ENCODE measurements at places on chromosomes 7 and 10.

GRCh38 chr10:132626019-132626760 is 88.6 kb downstream of the INPP5A start:
- DNase-seq: no peak

GRCh38 chr7:12609561-12609960 is 39.0 kb downstream of the SCIN start:
- no peak for DNase-seq

- DNase-seq: no peak
Observed at GRCh38 chr10:86598151-86598550, 56.2 kb upstream of the OPN4 start.

DNA sequence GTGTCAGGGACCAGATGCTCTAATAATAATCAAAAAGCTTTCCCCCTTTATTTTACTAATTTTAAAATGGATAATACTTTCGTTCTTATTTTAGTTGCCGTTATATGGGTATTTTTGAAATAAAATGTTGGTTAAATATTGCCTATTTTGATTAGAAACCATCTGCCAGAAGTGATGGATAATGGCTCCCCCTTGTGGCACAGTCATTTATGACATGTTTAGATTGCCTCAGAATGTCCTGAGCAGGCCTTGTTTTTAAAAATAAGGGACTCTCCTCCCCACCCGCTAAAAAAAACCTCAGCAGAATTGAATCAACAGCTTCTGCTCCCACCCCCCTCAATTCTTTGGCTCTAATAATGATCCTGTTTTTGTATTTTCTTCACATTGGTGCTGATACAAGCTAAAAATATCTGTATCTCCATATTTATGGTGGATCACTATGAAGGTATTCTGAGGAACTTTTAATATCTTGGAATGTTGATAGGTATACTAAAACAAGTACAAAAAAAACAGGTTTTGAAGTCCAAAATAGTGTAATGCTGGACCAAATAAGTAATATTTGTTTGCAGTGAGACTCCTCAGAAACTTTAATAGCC is 38.8 kb downstream of the TMEM60 start:
- DNase-seq: peak; percentile 10

- DNase-seq: no peak
Observed at GRCh38 chr7:104264285-104264684, 56.5 kb upstream of the ORC5 start.

GRCh38 chr10:34374356-34375045 is 440.6 kb downstream of the PARD3 start:
- no peak for DNase-seq

DNA sequence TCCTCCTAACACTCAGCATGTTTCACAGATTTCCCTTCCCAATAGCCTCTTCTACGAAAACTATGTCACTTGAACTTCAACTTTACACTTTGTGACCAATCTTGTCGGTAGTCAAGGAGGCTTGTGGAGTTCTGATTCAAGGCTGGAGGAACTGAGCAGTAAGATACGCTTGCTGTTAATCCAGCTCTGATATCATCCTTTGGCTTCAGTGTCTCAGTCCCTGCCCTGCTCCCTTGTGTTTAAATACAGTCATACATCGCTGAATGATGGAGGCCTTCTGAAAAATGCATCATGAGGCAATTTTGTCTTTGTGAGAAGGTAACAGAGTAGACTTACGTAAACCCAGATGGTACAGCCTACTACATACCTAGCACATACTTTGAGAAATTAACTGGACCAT is 173.6 kb downstream of the RNF133 start:
- DNase-seq: no peak

DNA sequence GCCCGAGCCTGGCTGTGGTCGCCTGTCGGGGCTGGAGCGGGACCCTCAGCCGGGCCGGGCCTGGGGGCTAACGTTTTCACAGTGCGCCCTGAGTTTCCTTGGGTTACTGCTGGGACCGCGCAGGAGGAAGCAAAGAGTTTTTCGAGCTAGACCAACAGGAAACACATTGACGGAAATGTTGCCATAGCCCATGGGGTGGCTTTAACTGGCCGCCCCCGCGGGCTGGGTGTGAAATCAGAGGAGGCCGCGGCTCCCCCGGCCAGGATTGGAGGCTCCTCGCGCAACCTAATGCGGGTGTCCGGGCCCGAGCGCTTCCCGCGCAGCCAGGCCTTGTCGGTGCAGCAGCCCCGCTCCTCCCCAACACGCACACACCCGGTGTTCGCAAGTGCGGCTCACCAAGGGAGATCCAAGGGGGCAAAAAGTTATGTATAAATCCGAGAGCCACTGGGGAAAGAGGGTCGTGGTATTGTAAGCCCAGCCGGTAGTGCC is 1.9 kb downstream of the HHEX start:
- no peak for DNase-seq

DNA sequence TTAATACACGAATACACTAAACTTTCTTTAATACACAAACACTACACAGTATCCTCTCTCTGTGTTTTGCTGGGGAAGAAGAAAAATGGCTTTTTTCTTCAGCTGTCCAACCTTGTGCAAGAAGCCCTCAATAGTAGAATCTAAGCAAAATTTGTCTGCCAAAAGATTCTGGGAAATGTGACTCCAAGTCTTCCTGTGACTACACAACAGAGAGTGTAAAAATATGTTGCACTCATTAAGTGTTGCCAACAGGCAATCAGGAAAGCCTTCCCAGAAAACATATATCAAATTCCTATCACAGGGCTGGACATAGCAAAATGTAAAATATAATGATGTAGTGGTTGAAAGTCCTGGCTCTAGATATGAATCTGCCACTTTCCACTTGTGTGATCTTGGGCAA is 825.1 kb upstream of the ZWINT start:
- DNase-seq: no peak
